Stimulated activated naive B cell treated with anti-CD40 and anti-IgM and Interleukin-4, amounts not matched to agents 10 μg/mL and 1 μg/mL and 100 μg/mL, for 72 hours (primary cell): ENCODE measurements at places on chromosomes 4 and X.

DNA sequence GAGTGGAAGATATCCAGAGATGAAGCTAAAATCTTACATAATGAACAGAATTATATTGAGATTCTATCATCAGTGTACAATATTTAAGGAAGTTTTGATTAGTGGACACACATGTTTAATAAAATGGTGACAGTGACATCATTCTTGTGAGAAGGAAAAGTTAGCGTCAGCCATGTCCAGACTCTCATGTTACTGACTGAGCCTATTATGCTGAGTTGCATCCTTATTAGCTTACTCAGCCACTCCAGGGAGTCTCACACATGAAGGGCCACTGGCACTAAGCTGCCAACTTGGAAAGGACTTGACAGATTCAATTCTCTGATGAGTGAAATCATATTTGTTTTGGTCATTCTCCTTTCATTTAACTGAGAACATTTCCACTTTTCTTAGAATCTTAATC is 170.6 kb downstream of the BANK1 start:
- no peak for DNase-seq

- DNase-seq = no peak
Measured at GRCh38 chrX:24920769-24921168, 95.0 kb downstream of the ARX start.

DNA sequence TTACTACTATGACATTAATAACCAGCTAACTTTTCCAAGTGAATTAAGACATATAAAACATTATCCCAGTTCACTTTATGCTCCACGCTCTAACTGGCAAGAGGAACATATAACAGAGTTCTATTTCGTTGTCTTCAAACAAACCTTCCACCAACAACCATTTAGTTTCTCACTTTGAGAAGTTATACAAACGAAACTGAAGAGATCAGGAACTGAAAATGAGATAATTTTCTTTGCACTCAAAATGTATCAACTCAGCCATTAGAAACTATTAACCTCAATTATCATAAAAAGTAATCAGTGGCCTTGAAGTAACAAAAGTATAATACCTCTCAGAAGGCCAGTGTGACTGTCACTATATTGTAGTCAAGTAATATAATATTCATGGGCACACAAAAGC is 70.1 kb downstream of the CHM start:
- DNase-seq = no peak

DNA sequence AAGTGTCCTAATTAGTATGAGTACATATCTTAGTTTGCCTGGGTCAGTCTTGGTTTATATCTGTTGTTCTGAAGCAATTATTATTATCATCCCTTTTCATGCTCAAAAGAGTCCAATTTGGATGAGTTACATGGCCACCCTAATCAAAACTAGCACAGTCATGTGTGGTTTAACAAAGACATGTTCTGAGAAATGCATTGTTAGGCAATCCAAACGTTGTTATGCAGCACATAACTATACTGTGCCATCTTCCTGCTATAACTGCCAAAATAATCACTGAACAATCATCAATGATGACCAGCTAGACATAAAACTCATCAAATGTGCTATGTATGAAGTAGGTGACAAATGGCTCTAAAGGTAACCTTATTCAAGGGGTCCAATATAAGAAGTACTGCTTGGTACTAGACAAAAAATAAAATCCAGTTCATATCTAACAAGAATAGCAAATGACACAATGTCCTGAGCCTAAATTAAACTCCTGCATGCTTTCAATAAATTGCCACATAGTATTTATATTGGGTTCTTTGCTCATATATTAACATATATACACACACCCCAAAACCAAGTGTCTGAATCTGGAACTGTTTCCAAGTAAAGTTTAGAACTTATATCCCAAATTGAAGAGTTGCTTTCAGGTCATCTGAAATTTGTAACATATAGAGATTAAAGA is 41.9 kb downstream of the CNOT6L start:
- no peak for DNase-seq

- no peak for DNase-seq
Measured at GRCh38 chrX:12032082-12032481, 106.2 kb upstream of the FRMPD4 start.

DNA sequence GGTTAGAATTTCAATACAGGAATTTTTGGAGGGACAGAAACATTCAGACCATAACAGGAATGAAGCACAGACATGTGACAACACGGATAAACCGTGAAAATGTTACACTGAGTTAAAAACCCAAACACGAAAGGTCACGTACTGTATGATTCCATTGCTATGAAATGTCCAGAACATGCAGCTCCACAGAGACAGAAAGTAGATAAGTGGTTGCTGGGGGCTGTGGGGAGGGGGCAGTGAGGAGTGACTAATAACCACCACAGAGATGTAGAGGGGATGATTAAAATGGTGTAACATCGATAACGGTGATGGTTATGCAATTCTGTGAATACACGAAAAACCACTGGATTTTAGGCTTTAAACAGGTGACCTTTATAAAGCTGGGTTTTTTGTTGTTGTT is 8.3 kb downstream of the GPR143 start:
- DNase-seq = no peak

- no peak for DNase-seq
Measured at GRCh38 chr4:99574530-99575324, at the start of gene MTTP. Gene MTTP, plus strand, starts transcription at chr4:99574824. Its CDS starts 86 bp downstream, at chr4:99574910.

- DNase-seq = no peak
Measured at GRCh38 chr4:33467291-33467690, 2747.1 kb downstream of the PCDH7 start.

DNA sequence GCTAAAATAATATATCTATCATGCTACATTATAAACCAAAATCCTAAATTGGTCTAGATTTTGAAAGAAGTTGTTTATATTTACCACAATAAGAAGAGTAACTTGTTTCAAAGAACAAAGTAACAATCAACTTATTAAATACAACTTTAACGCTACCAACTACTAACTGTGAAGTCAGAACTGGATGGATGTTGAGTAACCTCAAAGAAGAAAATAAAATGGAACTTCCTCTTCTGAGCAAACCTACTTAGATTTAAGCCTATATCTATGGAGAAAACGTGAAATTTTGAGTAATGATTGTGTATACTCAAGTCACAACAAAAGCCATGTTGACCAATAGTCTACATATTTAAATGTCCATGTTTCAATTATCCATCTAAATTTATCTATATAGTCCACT is 25.7 kb downstream of the SH3RF1 start:
- DNase-seq = no peak

DNA sequence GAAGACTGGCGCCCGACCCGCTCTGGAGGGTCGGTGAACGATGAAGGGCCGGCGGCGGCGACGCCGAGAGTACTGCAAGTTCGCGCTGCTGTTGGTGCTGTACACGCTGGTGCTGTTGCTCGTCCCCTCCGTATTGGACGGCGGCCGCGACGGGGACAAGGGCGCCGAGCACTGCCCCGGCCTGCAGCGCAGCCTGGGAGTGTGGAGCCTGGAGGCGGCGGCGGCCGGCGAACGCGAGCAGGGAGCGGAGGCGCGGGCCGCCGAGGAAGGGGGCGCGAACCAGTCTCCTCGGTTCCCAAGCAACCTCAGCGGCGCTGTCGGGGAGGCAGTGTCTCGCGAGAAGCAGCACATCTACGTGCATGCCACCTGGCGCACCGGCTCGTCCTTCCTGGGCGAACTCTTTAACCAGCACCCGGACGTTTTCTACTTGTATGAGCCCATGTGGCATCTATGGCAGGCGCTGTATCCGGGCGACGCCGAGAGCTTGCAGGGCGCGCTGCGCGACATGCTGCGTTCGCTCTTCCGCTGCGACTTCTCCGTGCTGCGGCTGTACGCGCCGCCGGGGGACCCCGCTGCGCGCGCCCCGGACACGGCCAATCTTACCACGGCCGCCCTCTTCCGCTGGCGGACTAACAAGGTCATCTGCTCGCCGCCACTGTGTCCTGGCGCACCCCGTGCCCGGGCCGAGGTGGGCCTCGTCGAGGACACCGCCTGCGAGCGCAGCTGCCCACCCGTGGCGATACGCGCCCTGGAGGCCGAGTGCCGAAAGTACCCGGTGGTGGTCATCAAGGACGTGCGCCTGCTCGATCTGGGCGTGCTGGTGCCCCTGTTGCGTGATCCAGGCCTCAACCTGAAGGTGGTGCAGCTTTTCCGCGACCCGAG is 568 bp downstream of the CHST7 start:
- peak; percentile 41 for DNase-seq

- no peak for DNase-seq
Measured at GRCh38 chr4:5134620-5135019, 83.3 kb downstream of the STK32B start.

DNA sequence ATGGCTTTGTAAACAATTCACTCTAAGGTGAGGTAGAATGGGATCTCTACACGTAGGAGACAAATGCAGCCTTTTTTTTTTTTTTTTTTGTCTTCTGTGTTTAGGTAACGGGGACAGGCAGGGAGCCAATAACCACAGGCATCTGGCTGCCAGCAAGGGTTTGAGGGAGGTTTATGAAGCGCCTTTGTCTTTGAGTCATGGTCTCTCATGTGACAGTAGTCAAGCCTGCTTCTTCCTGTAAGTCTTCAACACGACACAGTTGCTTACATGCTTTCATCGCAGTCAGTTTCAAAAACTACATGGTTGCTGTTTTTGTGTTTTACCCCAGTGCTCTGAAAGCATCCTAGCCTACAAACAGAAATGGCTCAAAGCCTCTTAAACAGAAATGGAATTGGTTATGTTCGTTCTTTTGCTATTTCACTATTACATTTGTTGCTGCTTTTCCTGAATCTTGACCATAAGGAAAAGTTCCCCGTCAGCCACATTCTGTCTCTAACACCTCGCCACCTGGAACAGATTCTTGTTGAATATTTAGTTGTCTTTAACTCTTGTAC is 127.8 kb upstream of the METTL14 start:
- no peak for DNase-seq

DNA sequence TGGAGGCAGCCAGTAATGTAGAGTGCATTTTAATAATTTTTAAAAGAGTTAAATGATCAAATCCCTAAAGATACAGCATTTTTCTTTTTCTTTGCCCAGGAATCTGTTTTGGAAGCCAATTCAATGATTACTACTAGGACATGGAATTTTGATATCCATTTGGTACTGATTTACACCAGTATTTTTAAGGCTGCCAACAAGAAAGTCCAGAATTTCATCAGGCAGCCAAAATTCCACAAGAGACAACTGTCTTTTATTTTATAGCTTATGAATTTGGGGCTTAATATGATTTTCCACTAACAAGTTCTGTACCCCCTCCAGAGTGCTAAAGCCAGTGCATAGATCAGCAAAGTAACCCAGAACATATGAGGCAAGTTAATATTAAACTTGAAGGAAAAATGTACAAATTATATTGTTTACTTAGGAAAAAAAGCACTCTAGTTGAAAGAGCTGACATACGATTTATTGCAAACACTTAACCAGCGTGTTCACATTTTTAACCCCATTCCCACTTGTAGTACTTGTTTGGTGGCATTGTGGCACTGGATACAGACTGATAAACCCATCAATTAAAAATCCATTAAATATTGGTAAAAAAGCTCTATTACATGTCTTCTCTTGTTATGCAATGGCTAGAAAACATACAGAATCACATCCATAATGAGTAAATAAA is 259.7 kb downstream of the DCHS2 start:
- DNase-seq = no peak

DNA sequence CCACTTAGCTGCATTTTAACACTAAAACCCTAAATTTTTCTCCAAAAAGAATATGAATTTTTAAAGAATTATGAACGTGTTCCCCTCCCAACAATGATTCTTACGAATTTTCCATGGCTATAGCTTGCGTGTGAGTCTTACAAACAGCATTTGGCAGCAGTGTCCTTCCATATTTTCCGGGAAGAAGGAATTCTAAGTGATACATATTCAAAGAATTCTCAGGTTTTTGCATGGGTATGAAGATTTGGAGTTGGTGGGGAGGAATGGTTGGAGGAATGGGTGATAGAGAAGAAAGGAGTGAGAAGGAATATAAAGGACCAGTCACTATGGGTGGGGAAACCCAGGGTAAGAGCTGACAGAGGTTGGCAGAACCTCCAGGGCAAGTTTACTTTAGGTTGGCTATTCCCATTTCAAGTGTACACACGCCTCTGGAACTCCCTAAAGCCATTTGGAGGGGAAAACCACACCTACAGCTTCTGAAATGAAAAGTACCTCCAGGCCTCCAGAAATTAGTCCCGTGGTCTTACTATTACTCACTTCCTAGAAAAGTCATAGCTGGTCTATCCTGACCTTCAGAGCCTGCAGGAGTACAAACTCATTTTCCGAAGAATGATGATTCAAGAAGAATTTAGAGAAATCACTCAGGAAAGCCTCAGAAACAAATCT is 420.8 kb upstream of the DIPK2B start:
- DNase-seq = peak; percentile 5

DNA sequence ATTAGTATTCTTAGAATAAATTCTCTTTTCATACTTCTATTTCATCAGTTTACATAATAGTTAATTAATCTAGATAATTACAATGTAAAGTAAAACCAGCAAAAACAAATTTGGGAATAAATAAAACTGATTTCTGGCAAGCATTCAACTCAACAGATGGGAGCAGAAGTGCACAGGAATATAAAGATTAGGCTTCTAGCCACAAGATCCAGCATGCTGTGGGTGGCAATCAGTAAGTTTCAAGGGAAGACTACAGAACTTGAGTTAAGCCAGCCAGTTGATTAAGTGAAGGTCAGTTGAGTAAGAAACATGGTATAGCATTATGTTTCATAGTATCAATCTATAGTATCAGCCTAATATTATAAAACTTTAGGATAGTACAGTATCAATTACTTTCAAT is 324.2 kb upstream of the AADAT start:
- DNase-seq = no peak

- DNase-seq = no peak
Measured at GRCh38 chrX:132425744-132426318, 63.0 kb downstream of the MBNL3 start.

DNA sequence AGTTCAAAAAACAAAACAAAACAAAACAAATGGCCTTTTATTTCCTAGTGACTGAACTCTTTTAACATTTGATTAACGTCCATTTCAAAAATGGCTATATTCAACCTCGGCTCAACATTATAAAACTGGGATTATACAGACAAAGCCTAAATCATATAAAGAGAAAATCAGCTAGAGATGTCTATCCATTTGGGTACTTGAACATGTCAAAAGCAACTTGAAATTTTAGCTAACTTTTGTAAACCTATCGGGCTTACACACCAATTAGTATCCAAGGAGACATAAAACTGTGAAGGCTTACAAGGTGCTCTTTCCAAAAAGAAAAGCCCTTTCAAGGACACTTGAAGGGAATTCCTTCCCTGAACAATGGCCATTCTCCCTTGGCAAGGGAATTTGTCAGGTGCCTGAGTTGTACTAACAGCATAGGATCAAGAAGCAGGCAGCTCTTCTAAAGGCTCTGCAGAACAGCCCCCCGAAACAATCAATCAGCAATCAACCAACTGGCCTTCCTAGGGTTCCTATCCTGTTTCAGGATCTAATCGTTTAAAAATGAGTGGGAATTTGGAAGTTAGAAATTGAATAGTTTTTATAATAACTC is 633.7 kb upstream of the HTR2C start:
- DNase-seq = no peak

DNA sequence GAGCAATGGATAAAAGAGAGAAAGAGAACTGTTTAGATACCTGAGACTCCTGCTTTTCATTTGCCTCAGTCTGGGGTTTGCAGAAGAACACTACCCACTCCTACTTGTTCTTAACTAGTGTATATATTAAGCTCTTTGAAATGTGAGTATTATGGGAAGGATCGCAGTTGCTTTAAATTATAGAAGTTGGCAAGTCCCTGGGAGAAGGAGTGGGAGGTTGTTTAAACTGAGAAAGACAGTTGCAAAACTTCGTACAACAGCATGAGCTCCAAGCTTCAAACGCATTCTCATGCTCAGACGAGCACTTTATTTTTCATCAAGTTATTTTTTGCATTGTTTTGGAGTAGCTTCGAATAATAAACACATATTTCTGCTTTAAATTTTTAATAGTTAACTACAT is 88.1 kb upstream of the C1QTNF7 start:
- DNase-seq = no peak
